ENCODE measurements at places on chromosomes 3 and 15.
A peak's percentile ranks its signal among the peaks of the same experiment; 100 is the strongest.

GRCh38 chr3:179247289-179248015, 3.5 kb downstream of the KCNMB3 start:
- DNase-seq, result no peak

- DNase-seq, result no peak
These were observed 297.0 kb upstream of the EPHA3 start for GRCh38 chr3:88810455-88810854.

GRCh38 chr15:58451826-58452225, 20.0 kb downstream of the LIPC start:
- DNase-seq, result no peak

- no peak for DNase-seq
These were observed 168.1 kb upstream of the CD96 start for GRCh38 chr3:111373861-111374260.

DNA sequence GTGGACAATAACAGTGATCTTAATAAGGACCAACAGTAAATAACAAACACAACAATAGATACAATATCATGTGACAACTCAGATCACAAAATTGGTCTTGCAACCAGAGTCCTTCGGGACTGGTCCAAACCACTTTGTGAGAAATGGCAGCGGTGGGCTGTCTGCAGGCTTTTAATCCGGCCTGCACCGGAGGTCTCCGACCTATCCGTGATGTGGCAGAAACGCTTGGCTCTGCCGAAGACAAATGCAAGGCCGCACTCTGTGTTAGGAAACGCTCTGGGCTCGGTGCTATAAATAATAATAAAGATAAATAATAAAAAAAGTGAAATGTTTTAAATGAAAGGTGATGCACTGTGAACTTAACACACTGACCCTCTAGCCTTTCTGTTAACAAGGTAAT, 810.6 kb upstream of the NR2F2 start:
- DNase-seq, result no peak

GRCh38 chr3:112966633-112967032, 8.3 kb downstream of the CD200R1 start:
- no peak for DNase-seq

DNA sequence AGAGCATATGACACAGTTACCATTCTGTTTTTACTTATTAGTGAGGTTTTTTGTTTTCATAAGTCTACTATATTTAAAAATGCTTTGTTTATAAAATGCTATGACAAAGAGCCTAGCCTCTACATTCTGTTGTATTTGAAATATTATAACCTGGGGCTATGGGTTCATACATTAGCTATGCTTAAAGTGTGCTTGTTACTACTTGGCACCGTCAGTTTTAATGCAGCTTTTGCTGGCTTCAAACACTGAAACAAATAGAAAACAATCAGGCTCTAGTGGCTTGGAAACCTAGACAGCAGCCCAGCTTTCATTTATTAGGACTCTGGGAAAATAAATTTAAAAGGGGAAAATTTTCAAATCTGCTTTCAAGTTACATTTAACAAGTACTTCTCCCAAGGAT, 635.9 kb downstream of the CADM2 start:
- DNase-seq, result no peak

DNA sequence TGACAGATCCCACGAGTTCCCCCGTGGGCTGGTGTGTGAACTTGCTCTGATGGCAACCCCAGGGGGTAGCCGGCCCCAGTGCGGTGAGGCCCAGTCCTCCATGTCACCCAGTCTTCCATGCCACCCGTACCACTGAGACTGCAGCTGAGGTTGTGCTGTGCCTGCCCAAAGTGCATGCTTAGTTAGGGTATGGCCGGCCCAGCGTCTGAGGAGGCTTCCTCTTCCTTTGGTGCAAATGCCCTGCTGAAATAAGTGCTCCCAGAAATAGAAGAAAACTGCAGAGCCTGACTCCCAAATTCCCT, 31.5 kb downstream of the MGLL start:
- no peak for DNase-seq

- DNase-seq, result no peak
These were observed 27.3 kb downstream of the RBM6 start for GRCh38 chr3:49967291-49967690.

GRCh38 chr3:78601249-78601648, 1166.5 kb downstream of the ROBO1 start:
- DNase-seq, result no peak

GRCh38 chr3:46214751-46215352, 6.7 kb upstream of the CCR1 start:
- no peak for DNase-seq

- DNase-seq, result no peak
These were observed 31.1 kb downstream of the DNAJC13 start for GRCh38 chr3:132448216-132448961.

DNA sequence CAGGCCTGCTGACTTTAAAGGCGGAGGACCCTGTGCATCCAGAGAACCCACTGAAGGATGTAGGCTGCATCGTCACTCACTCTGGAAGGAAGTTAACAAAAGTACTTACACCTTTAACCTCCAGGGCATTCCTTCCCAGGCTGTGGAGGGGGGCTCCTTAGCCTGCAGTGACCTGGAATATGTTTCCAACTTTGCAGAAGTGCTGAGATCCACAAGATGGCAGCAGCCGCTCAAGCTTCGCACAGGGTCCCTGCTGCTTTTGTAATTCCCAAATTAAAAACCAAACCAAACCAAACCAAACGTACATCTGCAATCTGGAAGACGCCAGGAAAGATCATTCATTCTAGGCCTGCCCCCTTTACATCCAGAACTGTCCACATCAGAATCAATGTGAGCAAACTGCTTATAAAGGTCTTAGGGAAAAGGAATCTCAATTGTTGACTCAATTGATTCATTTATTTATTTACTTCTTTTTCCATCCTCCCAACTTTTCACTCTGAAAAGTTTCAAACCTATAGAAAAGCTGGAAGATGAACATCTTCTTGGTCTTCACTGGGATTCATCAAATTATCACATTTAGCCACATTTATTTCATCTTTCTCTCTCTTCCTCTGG, 70.5 kb upstream of the KLHL25 start:
- DNase-seq, result no peak

DNA sequence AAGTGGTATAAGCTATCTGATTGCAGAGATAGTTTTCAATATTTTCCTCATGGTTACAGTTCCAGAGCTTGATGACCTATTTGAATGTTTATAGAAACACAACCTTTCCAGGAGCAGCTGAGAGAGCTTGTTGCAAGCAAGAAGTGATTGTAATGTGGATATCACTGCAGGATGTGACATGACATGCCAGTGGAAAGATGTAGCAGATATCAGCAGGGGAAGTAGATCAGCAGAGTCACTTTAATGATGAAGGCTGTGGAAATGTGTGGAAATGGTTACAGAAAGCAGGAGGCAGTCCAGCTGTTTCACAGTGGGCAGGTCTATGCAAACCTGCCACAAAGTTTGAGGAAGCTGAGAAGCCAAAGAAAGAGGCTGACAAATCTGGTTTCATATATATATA, 21.0 kb downstream of the TMEM158 start:
- no peak for DNase-seq

GRCh38 chr15:29225534-29226234, 43.9 kb downstream of the NSMCE3 start:
- no peak for DNase-seq

DNA sequence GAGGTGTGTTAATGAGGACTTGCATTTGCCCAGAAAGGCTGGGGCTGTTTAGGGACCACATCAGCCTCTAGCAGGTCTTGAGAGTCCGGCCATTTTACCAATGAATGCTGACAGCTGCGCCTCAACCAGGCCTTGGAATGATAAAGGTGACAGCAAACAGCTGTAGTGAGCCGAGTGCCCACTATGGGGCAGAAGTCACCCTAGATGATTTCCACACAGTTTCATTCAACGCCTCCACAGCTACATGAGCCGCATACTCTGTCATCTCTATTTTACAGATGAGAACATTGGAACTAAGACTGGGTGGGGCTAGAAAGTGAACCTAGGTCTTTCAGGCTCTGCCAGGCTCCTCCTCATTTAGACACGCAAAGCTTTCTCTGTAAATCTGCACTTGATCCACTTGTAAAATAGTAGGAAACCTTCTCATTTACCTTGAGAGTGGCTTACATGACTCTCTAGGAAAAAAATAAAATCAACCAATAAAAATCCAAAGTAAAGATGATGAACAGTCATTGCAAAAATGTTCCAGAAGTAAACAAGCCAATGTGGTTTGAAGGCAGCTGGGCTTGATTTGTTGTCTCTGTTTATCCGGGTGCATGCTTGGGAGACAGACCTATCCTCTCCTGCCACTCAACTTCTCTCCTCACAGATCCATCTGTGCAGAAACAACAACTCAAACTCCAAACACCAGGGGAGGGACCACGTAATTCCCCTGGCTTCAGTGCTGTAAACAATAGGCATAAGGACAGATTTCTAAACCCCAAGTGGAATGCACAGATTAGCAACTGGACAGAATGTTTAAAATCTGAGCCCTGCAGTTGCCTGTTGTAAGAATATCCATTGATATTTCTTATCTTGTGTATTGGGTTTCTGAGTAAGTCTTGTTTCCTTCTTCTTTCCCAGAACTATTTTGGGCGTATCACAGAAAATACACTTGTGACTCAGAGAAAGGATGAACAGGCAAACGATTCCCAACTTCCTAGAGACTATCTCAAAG, 31.5 kb upstream of the LDHAL6B start:
- peak; percentile 46 for DNase-seq

DNA sequence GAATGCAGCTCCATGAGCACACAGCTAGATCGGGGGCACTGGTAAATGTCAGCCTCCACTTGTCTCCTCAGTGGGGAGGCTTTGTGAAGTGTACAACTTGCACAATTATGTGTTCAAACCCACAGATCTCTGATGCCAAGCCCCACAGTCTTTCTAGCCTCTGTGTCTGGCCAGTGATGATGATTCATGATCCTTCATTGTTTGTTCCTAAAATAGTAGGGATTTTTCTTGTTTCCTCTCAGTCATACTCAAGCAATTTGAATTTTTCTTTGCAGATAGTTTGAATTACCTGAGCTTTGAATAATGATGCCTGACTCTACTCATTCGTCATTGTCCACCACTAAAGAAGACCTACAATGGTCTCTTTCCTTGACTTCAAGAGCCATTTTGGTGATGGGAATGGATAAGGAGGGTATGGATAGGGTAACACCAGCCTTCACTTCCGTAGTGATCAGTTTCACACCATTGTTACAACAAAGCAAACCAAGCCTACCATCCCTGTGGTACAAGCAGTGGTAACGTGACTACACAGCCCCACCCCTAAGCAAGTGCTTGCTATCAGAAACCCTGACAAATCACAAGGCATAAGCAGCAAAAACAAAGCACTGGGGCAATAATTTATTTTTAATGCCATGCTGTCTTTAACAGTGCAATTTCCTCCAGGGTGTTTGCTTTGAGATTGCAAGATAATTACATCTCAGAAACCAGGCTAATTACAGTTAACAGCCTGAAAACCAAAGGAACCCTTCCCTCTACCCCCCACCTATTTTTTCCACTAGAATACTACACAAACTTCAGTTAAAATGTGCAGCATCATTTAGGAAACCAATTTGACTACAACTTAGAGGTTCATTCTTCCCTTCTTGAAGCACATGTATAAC, 114.1 kb upstream of the PPP2R3A start:
- DNase-seq, result no peak

DNA sequence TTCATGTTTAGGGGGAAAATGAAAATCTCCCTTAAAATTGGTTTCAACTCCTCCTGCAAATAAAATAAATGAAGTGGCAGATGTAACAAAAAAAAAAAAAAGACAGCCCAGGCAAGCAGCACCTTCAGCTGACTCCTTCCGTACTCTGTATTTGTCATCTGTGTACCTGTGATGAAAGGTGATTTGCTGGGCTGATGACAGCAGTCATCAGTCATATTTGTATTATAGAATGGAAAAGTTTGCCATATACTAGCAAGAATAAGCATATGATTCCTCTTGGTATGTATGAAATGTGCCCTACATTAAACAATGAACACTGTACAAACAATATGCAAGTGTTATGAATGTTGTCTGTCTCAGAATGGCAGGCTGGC, 44.1 kb upstream of the WWTR1 start:
- DNase-seq, result no peak

DNA sequence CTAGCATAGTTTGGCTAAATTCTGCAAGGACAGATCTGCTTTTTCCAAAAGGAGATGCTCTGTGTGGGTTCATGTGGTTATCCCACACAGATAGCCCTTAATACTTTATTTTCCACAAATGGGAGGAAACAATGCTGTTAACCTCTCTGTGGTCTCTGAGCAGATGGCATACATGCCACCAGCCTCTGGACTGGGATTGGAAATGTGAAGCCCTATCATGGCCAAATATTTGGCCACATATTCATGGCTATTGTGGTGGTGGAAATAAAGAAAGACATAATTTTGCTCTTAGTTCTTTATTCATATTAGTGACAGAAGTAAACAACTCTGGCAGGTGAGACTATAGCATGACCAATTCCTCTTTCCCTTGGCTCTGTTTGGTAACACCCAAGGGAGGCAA, 726.2 kb downstream of the ROBO1 start:
- no peak for DNase-seq

DNA sequence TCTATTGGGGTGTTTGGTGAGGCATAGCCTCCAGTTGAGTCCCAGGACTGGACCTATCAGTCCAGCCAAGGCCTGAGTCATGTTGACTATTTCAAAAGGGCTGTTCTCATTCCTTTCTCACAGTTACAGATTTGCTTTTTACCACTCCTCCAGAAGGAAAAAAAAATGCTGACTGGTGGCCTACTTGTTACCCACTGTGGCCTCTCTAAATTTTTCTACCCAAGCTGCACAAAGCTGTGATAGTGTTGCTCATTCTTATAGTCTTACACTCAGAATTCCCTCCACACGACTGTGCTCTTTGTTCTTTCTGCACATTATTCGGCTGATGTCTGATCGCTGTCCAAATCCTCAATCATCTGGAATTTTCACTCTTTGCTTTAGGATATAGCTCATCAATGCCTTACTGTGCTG, 1142.2 kb downstream of the IGSF11 start:
- DNase-seq, result no peak

DNA sequence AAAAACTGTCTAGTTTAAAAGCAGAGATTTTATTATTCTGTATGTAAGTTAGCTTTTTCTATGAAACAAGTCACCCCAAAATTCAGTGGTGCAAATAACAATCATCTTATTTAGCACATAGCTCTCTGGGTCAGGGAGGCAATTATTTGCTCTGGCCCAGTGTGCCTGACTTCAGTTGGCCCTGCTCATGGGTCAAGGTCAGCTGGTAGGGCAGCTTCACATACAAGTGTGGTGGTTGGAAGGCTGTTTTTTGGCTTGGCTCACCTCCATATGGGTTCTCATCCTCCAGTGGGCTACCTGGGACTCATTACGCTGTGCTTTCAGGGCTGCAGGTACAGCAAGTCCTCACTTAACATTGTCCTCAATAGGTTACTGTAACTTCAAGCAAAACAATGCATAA, 228.6 kb downstream of the NR2F2 start:
- no peak for DNase-seq

GRCh38 chr3:135871311-135871710, 94.2 kb upstream of the PPP2R3A start:
- no peak for DNase-seq

DNA sequence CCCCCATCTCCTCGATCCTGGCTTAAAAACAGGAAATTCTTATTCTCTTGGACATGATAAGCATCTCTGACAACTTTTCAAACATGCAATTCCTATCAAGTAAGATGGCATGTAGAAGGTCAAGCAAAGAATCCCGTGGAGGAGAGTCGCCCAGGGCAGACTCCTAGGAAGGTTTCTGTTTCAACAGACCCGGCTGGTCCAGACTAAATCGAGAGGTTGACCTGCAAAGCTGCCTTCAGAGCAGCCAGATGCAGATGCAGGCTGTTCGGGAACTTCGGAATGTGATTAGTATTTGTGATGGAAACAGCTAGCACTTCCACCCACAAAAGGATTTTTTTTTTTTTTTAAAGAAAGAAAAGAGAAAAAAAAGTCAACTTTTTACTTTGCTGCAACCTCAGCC, 216.8 kb downstream of the NR1D2 start:
- no peak for DNase-seq
